ENCODE measurements at places on chromosomes 3 and 15. TPM values are rescaled to one million over a fixed set of nuclear protein-coding genes. Genes with fewer than 3 reads are reported as not detected.

The BOC gene
- total RNA-seq = 16.3 TPM

The LRRC31 gene
- not detected for total RNA-seq

The PARP6 gene
- 36.0 TPM for total RNA-seq

The CLEC3B gene
- 107 TPM for total RNA-seq

The EIF4A2 gene
- total RNA-seq = 342 TPM

The NPAP1 gene
- not detected for total RNA-seq

The RHCG gene
- total RNA-seq = 0.15 TPM

The U2SURP gene
- 46.8 TPM for total RNA-seq

- no peak for DNase-seq
These were observed 62.3 kb upstream of the PLSCR4 start for GRCh38 chr3:146313031-146313745.

GRCh38 chr3:84277562-84278224 lies 681.1 kb upstream of the CADM2 start:
- no peak for DNase-seq

DNA sequence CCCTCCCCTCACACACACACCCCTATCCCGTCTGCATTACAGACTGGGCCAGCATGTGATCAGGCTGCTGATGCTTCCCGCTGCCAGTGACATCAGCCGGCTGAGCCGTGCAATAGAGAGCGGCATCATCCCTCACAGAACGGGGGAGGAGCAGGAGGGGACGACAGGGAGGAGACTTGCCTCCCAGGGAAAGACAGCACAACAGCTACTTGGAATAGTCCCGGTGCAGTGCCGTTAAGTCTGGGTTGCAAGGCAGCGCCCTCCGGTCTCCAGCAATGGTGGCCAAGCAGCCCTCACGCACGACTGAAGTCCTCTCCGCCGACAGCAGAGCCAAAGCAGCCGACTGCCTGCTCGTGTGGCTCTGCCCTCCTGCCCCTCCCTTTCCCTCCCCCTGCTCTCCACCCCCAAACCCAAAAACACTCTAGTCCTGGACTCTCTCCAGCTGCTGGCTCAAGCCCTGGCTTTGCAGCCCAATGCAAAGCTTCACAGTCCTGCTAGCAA lies 31.5 kb upstream of the RPS17 start:
- peak; percentile 58 for DNase-seq

GRCh38 chr3:68033867-68034266 lies 379.5 kb upstream of the SUCLG2 start:
- DNase-seq = no peak

- no peak for DNase-seq
These were observed 10.3 kb downstream of the CCDC54 start for GRCh38 chr3:107387555-107387954.

GRCh38 chr3:125375950-125376679 lies 990 bp upstream of the ZNF148 start:
- DNase-seq = no peak

DNA sequence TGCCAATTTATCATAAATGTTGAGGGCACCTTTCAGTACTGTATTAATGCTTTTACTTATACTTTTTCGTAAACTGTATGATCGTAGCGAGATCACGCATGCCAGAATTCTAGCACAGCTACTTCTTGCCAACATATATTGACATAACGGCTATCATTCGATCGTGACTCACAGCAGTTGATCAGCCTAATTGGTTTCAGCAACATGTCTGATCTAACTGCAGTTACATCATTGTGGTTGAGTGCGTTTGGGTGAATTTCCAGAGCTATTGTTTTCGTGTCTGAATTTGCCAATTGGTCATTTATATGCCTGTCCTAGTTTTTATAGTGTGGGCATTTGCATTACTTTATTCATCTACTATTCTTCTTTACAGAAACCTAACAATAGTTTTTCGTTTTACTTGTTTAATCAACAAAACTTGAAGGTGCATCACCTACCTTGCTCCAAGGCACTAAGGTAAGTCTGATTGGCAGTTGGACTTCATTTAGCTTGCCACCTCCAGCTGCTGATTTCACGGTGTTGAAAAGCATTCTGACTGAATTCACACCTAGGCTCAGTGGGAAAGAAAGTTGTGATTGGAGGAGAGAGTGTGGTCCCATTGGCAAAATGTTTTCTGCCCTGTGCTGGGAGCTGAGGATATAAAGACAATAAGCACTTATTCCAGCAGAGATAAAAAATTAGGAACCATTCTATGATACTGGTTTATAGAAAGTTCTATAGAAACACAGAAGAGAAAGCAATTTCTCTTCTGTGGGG lies 120.9 kb upstream of the RGMA start:
- DNase-seq = no peak

- no peak for DNase-seq
These were observed 61.7 kb downstream of the AGTR1 start for GRCh38 chr3:148759430-148759829.

DNA sequence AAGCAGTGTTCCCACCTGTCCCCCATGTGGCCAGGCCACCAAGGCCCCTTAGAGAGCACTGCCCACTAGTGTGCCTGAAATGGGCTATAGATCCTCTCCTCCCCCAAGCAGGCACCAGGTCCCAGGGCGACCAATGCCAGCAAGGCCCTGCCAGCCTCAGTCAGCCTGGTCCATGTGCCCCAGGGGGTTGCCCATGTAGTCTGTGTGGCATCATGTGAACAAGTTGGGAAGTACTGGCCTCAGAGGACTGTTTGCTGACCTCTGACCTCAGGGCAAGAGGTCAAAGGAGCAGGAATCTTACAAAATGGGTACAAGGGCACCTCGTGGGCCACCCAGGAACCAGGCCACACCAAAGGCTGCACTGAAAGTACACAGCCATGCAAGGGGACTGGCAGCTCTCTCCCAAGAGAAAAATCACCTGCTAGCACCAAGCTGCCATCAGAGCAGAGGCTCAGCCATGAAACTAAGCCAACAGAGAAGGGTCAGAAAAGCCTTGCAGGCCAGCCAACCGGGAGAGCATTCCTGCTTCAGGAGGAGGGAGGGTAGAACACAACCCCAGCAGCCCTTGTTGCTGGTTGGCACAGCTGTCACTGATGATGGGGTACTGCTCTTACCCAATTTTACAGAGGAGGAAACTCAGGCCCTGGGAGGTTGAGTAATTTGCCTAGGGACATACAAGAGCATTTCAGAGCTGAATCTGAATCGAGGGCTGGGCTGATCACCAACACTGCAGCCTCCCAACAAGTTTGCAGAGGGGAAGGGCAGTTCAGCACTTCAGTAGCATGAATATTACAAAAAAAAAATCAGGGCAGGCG lies 5.2 kb upstream of the FURIN start:
- no peak for DNase-seq

DNA sequence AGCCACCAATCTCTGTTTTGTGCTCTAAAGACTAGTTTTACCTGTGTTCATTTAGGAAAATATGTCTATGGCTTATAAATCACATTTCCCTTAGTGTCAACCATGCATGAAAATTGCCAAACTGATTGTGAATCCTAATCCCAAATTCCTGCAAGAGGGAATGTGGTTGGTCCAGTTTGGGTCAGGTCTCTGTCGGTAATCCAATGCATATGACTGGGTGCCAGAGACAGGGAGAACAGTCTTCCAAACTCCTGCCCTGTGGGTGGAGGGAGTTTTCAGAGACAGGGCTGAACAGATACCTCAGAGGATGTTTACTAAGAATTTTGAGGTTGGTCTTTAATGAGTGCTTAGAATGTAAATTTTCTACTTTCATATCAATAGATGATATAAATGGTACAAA lies 300.5 kb upstream of the ARL6 start:
- no peak for DNase-seq

- DNase-seq = no peak
These were observed 27.5 kb downstream of the NR1I2 start for GRCh38 chr3:119809249-119810017.

- peak; percentile 79 for DNase-seq
These were observed 1.3 kb upstream of the KLHL40 start for GRCh38 chr3:42683875-42684598.

GRCh38 chr3:6733699-6734394 lies 127.1 kb upstream of the GRM7 start:
- DNase-seq = no peak

GRCh38 chr15:42036966-42037365 lies 16.1 kb upstream of the PLA2G4E start:
- no peak for DNase-seq

DNA sequence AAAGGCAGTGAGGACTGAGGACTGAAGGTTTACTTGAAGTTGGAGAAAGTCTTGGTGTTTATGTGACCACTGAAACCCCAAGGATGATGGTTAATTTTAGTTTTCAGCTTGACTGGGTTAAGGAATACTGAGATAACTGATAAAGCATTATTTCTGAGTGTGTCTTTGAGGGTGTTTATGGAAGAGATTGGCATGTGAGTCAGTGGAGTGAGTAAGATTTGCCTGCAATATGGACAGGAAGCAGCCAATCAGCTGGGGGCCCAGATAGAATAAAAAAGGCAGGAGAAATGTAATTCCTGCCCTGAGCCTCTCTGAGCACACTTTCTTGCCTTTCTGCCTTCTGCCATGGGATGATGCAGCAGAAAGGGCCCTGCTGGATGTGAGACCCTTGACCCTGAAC lies 92.4 kb downstream of the KBTBD8 start:
- DNase-seq = no peak

DNA sequence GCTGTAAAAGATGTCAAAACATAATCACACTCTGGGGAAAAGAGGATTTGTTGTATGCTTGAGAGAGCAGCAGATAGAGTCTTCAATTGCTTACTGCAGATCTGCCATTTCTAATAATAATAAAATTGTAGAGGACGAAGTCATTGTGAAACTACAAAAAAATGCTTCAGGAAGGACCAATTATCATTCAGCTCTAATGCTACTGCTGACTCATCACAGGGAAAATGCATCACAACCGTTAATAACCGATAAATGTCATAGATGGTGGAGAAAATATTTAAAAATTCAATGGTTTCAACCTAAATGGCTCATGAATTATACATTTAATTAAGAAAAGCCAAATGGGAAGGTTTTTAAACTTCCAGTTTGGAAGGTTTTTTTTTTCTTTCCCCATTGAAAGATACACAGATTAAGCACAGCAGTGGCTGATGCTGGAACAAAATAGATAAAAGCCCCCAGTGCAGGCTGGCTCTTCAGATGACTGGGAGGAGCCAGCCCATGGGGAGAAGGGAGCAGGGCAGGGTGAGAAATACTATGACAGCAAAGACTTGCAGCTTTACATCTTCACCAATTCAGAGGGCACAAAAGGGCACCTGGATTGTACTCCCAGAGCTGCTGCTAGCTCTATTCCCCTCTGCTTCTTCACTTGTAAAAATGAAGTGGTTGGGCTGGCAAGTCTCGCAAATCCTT lies 196.1 kb downstream of the CNTN6 start:
- no peak for DNase-seq

Data from left cardiac atrium (tissue), 4 donors.